Effector CD4-positive, alpha-beta T cell (primary cell): ENCODE measurements at places on chromosomes 7 and 10.

DNA sequence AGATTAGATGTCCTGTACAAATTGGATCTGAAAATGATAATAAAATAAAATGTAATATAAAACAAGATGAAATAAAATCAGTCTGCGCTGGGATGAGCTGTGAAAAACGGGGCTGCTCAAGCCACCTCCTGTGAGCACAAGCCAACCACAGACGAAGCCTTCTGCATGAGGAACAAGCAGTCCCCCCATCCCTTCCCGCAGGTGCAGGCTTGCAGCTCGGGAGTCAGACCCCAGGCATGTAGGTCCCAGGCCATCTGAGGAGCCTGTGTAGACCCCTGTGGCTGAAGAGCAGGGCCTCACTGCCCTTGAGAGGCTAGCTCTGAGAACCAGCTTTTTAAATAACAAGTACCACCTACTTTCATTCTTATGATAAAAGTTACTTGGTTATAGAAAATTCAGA, 123.4 kb downstream of the TNS3 start:
- DNase-seq: no peak

DNA sequence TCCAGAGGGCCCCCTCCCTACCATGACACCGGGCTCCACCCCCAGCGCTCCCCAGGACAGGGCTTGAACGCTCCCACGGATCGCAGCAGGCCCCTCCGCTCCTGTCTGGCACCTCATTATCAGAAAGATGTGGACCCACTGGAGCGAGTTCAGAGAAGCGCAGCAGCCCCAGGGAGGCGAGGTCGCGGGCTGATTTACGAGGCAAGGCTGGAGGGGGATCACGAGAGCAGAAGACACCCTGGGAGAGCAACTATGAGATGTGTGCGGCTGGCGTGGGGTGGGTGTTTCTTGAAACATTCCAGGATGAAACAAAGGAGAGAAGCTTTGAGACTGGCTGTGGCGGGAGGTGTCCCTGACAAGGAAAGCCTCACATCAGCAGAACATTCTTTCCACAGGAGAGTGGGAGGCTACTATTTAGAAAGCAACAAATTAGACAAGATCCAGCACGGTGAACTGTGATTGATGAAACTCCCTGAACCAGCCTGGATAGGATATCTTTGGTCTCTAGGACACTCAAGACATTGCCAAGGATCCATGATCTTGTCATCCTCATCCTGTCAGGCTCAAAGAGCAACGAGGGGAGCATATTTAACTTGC, 66.0 kb downstream of the JCAD start:
- no peak for DNase-seq

DNA sequence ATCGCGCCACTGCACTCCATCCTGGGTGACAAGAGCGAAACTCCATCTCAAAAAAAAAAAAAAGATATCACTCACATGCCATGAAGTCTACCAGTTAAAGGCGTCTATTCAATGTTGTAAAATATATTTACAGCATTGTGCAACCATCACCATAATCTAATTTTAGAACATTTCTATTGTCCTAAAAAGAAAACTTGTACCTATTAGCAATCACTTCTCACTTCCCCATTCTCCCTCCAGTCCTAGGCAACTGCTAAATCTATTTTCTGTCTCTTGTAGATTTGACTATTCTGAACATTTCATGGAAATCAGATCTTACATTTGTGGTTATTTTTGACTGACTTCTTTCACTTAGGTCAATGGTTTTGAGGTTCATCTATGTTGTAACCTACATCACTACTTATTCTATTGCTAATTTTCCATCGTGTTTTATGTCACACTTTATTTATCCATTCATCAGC, 25.2 kb upstream of the OTUD1 start:
- no peak for DNase-seq

- no peak for DNase-seq
These were observed 138.5 kb upstream of the AOAH start for GRCh38 chr7:36862771-36863261.

GRCh38 chr7:86328801-86329433, 314.8 kb upstream of the GRM3 start:
- no peak for DNase-seq

- no peak for DNase-seq
These were observed 115.4 kb downstream of the TEX36 start for GRCh38 chr10:125567529-125567928.
